Mucosa of descending colon (tissue), 3 donors: ENCODE measurements at places on chromosomes 12 and 14. TPM values are rescaled to one million over a fixed set of nuclear protein-coding genes. Genes with fewer than 3 reads are reported as not detected.

- DNase-seq = no peak
These were observed 31.8 kb downstream of the PKP2 start for GRCh38 chr12:32864731-32865130.

- no peak for DNase-seq
These were observed 353.7 kb downstream of the APAF1 start for GRCh38 chr12:98998697-98999299.

TSHR gene
- total RNA-seq = not detected

DNA sequence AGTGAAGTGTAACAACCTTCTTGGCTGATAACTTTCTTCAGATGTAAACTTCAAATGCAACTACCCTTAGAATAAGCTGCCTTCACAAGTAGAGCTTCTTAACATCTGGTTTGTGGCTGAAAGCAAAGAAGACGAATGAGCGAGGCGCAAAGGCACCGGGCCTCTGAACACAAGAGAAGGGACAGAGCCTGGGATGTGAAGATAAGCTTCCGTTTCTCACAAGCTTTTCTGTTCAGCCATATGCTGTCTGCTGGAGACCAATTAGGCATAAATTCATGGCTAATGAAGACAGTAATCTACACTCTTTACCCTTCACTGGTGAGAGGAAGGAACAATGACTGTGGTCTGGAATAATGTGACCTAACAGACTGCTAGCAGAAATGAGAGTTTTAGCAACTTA, 195.2 kb downstream of the ATXN7L3B start:
- no peak for DNase-seq

MYF6 gene
- total RNA-seq = not detected

LRFN5 gene
- total RNA-seq = 0.55 TPM

DNA sequence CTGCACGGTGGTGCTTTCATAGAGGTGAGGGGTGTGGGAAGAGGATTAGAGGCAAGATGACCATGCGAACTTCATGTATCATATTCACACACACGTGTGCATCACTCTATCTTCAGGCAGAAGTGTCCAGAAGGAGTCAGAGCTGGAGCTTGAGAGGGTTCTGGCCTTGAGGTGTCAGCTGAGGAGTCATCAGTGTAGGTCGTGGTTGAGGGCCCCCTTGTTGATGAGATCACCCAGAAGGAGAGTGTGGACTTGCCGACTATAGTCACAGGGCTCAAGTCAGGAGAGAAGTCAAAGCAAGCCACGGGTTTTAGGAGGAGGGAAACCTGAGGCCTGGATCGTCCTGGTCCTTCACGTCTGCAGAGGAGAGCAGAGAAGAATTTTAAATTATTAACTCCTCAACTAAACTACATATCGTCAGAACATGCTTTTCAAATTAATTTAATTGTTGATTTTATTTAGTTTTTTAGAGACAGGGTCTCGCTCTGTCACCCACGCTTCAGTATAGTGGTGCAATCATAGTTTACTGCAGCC, 25.4 kb downstream of the EML1 start:
- no peak for DNase-seq

TBC1D30 gene
- total RNA-seq = 8.7 TPM

GRCh38 chr12:101567918-101568317, 26.9 kb upstream of the MYBPC1 start:
- DNase-seq = no peak

GRCh38 chr14:59271734-59272133, 83.3 kb downstream of the DAAM1 start:
- DNase-seq = no peak

DNA sequence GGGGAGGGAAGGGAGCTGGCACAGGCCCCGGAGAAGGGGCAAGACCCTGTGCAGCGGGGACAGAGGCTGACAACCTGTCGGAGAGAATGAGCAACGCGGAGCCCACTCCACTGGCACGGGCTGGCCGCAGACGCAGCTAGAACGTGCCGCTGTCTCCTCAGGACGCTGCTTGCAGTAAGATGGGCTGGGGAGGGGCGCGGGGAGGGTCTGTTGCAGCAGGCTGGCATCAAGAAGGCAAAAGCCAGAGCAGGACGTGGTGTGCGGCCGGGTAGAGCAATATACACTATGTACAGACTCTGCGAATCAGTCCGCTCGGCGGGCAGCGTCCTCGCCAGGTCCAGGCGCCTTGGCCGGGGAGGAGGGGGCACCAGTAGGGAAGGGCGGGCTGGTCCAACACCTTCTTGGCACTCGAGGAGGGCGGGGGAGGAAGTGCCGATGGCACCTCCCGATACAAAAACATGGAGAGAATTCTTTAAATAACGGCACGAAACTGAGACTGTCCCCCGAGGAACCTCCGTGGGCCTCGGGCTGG, 19.8 kb downstream of the RAB35 start:
- DNase-seq = no peak

DNA sequence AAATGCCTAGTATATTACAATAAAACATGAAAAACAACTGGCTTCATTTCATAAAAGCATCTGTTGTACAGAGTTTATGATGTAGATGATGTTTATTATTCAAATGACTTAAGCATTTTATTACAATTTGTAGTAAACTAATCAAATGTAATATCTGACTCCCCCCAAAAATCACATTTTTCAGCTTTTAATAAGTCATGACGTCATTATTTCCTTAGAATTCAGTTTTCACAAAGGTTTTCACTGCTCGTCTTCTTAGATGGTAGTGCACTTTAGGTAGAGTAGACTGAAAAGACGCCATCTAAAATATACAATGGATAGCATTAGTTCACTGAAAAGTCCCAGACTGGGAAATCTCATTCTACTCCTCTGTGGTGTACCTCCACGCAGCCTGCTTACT, 181.5 kb downstream of the ACSS3 start:
- no peak for DNase-seq

GRCh38 chr12:123815968-123816367, 53.9 kb downstream of the DNAH10 start:
- DNase-seq = no peak

DNA sequence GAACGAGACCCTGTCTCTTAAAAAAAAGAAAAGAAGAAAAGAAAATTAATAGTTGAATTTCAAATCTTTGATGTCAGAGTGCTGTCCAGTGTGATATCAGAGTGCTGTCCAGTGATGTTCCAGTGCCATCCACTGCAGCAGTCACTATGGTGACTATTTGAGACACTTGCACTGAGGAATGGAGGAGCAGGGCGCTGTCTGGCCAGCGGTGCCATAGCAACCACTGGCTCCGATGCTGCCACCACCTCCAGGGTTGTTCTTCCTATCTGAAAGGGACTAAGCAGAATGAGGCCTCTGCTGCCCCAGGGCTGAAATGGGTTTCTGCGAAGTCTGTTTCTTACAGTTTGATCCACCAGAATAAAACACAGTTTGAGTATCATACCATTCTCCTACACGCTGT, 272.9 kb downstream of the NUAK1 start:
- no peak for DNase-seq

GRCh38 chr14:83118029-83118428, 1584.4 kb upstream of the SEL1L start:
- no peak for DNase-seq

DNA sequence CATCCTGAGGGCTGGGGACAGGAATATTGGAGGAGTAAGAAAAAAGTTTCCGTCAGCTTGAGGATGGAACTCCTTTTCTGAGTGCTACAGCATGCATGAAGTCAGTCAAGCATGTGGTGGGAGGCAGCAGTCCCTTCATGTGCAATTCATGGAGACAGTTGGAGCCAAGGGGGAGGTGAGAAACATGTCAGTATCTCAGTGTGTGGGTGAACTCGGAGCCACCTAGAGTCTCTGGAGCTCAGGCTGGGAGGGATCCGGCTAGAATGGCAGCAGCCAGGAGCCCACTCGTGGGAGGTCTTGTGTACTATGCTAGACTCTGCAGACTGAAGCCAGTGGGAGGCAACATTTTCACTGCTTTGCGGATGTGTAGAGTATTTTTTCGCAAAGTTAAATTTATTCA, 60.3 kb downstream of the AVPR1A start:
- DNase-seq = no peak

DNA sequence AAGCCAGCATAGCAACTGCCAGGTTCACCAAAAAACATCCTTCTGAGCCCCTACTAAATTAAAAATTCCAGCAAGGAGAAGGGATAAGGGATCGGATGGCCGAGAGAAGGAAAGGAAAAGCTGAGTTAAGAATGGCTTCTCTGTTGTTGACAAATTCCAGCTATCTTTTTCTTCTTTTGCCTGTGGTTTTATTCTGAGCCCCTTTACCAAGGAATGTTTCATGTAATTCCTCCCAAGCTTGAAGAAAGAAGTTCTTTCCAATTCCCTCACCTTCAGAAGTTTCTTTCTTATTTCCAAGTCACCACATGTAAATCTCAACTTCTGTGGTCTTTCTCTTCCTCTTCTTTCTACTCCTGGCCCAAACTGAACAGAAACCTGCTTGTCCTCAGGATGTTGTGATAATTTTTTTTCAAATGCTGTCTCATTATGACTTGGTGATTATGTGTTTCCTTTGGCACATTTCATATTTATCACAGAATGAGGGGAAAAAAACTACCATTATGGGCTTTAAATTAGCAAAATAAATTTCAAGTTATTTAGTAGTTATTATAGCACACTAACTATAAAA, 40.0 kb downstream of the FGD6 start:
- no peak for DNase-seq

- no peak for DNase-seq
These were observed 20.3 kb downstream of the LRRC74A start for GRCh38 chr14:76846331-76847047.

- no peak for DNase-seq
These were observed 63.0 kb upstream of the TCL1B start for GRCh38 chr14:95623195-95623594.

- DNase-seq = no peak
These were observed 1.0 kb downstream of the ZDHHC22 start for GRCh38 chr14:77140359-77141213.

KRT6C gene
- total RNA-seq = not detected

DNA sequence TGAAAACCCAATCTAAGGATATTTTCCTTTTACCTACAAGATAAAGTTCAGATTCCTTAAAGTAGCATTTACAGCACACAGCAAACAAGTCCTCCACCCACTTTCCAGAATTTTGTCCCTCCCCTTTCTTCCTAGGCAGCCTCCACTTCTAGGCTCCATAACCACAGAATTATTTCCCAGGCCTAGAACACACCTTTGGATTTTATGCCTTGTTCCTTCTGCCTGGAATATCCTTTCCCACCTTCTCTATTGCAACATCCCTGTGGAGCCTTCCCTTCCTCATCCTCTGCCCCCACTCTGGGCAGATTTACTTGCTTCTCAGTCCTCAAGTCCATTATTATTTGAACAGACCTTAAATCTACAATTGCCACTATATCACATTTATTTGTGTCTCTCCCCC, 2.1 kb upstream of the TSPAN8 start:
- DNase-seq = no peak

DNA sequence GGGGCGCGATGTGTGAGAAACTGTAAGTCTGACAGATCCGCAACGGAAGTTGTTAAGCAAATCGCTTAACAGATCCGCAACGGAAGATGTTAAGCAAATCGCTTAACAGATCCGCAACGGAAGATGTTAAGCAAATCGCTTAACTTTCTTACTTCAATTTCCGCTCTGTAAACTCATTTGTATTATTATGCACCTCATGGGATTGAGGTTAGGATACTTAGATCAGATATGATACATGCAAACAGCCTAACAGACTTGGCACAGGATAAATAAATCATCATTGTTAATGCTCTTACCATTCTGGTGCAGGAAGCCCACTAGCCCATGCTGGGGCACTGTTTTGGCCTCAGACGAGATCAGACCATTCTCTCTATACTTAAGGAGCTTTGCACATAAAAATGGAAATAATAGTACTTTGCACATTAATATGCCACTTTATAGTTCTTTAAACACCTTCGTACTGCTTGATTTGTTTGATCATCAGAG, 399 bp downstream of the NCAPD2 start:
- no peak for DNase-seq

SPTB gene
- total RNA-seq = 1.4 TPM

MMP19 gene
- total RNA-seq = 6.6 TPM

DNA sequence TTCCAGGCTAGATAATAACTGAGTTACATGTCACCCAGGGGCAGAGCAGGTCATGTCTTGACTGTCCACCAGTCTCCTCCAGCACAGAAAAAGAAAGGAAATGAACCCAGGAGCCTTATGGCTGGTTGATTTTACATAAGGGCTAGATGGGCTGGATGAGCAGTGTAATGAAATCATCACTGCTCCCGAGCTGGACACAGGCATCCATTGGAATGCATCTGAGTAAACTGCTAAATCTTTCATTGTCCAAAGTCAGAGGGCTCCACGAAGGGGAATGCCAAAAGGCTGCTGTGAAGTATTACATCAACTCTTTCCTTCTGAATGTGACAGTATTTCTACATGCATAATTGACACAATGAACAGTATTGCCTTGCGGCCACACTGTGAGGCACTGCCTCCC, 30.1 kb upstream of the TSPAN11 start:
- DNase-seq = no peak

DNA sequence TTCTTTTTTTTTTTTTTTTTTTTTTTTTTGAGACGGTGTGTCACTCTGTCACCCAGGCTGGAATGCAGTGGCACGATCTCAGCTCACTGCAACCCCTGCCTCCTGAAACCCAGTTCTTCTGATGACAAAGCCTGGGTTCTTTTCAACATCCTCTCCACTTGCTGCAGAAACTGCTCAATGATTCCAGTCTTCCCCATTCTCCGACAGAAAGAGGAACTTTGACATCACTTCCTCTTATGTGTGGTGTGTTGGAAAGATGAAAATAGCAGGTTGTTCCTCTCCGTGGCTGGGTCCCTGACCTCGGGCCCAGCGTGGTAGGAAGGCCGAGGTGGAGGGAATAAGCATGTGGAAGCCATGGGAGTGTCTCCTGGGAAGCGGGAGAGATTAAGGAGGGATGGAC, 198.4 kb downstream of the PHETA1 start:
- no peak for DNase-seq

GRCh38 chr12:122323311-122324019, 57.2 kb upstream of the VPS33A start:
- DNase-seq = no peak

GRCh38 chr12:95099270-95099790, 25.9 kb upstream of the NR2C1 start:
- DNase-seq = no peak

KRT1 gene
- 0.35 TPM for total RNA-seq

BTG1 gene
- total RNA-seq = 124 TPM

DNA sequence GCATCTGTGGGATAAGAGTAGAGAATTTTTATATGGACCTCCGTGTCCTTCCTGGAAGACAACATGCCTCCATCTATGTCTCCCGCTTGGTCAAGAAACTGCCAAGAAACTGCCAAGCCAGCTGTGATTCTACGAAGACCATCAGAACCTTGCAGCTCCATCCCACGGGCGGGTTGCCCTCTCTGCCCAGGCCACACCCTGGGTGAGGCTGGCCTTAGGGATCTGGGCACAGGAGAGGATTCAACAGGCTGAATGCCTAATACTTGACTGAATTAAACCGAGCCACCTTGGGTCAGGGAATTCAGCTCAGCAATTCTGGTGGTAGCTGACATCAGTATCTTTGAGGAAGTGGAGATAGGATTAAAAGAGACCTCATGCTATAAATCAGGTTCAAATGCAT, 37.8 kb upstream of the FOS start:
- DNase-seq = no peak

DNA sequence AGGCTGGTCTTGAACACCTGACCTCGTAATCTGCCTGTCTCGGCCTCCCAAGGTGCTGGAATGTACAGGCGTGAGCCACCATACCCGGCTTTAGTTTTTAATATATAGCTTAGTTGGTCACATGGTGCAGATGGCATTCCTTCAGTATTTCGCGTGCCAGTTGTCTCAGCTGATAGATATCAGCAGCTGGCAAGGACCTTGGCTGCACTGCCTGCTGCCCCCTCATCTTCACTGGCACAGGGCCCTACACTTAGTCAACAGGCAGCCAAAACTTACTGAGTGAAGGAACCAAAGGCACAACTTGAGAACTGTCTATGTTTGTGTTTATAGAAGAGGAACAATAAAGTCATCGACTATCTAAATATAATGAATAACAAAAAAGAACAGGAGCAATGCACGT, 31.0 kb downstream of the EID3 start:
- DNase-seq = no peak
